ENCODE measurements at places on chromosomes 5 and 9. TPM values are rescaled to one million over a fixed set of nuclear protein-coding genes. Genes with fewer than 3 reads are reported as not detected.

The ARL14EPL gene
- not detected for total RNA-seq

- DNase-seq: no peak
These were observed 77.8 kb upstream of the IQGAP2 start for GRCh38 chr5:76325326-76325725.

- DNase-seq: no peak
These were observed 16.4 kb upstream of the GADD45G start for GRCh38 chr9:89588271-89588879.

The AJM1 gene
- 2.9 TPM for total RNA-seq

DNA sequence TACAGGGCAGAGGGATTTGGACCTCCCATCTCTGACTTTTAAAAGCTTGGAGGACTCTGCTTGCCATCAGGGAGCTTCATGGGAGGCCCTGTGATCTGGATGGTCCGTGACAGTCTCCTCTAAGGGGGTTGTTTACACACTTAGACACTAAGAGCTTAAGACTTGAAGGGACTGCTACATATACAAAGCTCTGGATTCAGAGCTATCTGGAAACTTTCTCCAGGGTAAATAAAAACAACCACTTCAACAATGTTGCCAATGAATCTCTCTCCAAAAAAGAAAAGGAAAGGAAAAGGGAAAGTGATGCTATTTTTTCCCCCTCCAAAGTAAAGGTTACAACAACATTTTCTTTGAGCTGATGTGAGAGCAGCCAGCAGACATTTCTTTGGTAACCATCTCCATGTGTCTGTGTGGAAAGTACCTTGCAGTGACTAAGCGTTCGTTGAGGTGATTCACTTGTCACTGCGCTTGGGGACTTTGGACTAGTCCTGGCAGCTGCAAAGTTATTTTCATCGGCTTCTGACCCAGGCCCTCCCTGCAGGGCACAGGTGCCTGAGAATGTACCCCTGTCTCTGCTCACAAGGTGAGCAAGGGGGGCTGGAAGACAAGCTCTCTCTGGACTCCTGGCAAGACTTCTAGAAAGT, 262.1 kb upstream of the KLF4 start:
- no peak for DNase-seq

The CCNG1 gene
- total RNA-seq: 131 TPM

DNA sequence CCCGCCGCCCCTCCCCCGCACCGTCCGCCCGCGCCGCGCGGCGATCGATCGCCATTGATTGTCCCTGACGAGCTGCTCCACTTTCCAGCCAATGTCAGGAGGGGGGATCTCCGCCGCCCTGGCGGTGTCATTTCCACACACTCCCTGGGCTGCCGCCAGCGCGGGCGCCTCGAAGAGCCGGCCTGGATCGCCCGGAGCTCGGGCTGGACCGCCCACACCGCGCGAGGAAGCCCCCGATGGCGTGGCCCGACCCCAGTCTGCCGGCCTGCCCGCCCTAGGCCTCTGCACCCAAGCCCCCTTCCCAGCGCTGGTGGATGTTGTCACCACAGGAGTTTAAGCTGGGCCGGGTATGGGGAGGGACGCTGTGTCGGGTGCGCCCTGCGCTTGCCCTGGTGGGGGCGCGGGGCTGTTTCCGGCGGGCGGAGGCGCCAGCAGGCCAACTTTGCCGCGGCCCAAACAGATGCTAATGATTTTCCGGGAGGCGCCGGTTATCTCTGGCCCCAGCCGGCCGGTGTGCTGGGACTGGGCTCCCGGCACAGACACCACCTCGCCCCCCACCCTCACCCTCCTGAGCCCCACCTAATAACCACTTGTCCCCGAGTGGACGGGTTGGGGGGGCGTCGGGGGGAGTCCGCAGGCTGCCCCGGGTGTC, 10.6 kb upstream of the CXXC5 start:
- peak; percentile 94 for DNase-seq

DNA sequence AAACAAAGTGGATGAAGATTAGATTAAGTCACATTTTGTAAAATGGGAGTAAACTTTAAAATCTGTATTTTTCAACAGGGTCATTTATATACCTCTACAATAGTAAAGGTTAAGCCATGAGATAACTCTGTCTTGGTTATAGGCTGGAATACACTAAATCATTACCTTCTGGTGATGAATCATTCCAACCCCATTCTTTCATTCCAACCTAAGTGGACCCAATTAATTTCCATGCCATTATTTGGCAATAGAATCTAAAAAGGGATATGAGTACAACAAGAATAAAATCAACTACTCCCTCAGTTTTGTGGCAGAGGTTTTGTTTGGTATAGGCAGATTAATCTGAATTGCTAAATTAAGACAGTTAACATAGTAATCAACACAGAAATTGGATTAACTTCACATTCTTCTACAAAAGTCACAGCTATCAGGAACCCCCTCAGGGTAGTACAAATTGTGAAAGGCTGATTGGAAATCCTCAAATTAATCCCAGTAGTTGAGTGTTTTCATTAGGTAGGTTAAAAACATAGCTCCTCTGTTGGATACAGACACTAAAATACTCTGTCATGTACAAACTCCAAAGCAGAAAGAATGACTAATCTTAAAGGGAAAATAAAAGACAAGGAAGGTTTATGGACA, 54.2 kb downstream of the ELAVL2 start:
- DNase-seq: no peak
